Stimulated activated CD4-positive, alpha-beta T cell treated with anti-CD3 and anti-CD28 coated beads, Interleukin-1b, Interleukin-23, amount 100 ng/mL, for 4 hours (primary cell): ENCODE measurements at places on chromosomes 5 and 9.

GRCh38 chr5:60455589-60455988, 244.4 kb downstream of the DEPDC1B start:
- no peak for DNase-seq

- no peak for DNase-seq
Measured at GRCh38 chr9:81118416-81118815, 570.9 kb downstream of the TLE1 start.

GRCh38 chr9:3517377-3518048, 8.3 kb downstream of the RFX3 start:
- DNase-seq = no peak

GRCh38 chr5:127950707-127951391, 132.7 kb upstream of the SLC12A2 start:
- DNase-seq = no peak

DNA sequence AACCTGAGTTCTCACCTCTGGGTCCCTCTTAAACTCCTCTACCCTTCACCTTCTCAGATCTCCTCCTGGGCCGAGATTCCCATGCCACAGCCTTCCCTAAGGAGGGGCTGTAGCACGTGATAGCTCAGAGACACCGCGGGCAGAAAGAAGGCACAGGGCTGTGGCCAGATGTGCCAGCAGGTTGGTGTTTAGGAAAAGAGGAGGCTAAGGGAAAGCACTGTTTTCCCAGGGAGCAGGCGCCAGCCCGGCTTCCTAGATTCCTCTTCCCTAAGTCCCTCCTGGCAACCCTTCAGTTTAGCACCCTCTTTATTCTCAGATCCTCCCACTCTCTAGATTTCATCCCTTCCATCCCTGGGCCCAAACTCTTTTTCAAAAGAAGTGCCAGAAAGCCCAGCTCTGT, 59.4 kb upstream of the CCNG1 start:
- no peak for DNase-seq

DNA sequence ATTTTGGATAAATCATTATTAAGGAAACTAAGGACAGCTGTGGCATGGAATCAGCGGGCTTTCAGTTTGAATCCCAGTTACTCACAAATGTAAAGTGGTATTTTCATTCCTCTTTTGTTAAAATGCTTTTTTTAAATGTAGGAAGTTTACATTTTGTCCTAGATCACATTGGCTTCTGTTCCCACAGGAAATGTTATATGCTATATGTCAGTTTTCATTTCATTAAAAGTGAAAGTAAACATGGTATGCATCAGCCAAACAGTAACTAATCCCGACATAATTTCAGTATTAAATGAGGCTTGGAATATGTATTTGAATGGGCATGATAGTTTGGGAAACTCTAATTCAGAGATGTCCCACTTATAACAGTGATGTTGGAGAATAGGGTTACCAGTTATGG, 18.6 kb upstream of the SMIM15 start:
- no peak for DNase-seq

- no peak for DNase-seq
Measured at GRCh38 chr5:164336906-164337305, 831.5 kb downstream of the MAT2B start.

- DNase-seq = no peak
Measured at GRCh38 chr5:15598294-15598902, 98.4 kb downstream of the FBXL7 start.

GRCh38 chr9:96644137-96644536, 11.0 kb downstream of the PRXL2C start:
- DNase-seq = no peak

- DNase-seq = no peak
Measured at GRCh38 chr5:123174916-123175481, 86.0 kb downstream of the PRDM6 start.

DNA sequence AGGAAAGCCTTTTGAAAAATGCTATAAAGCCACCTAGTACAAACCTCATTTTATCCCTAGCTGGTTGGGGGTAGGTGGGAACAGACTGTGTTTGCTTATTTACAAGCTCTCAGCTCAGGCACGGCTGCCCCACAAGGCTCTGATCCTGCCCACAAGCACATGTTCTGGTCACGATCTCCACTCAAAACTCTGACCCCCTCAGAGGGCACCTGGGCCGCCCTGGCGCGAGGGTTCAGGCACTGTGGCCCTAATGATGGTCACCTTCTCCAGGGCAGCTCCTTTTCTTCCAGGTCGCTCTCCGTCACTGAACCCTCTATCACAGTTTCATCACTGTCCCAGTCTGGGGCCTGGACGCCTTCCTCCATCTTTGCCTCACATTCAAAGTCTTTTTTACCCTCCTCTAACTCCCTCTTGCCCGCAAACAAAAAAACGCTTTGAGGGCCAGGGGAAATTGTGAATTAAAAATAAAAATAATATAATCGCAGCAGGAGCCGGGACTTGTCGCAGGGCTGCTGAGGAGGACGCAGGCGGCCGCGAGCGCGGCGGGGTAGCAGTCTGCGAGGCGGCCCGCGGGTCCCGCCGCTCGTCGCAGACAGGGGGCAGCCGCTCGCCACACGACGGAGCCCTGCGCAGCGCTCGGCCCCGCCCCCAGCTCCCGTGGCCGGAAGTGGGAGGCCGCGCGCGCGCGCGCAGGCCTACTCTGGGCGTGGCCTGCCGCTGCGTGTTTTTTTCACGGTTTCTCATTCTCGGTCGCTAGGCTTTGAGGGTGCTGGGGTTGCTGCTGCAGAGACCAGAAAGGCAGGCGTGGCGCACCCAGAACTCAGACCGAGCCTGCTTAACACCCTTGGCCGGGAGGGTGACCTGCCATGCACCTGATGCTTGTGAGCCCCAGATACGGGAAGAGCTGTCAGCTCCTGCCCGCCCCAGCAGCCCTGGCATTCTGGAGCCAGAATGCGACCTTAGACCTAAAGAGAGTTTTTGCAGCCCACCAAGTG, at the start of gene ANKRD31:
ANKRD31 (minus strand) TSS at position 557 of the 995 bp plus-strand sequence; CDS start at position 365, 192 bp downstream.
- peak; percentile 90 for DNase-seq

DNA sequence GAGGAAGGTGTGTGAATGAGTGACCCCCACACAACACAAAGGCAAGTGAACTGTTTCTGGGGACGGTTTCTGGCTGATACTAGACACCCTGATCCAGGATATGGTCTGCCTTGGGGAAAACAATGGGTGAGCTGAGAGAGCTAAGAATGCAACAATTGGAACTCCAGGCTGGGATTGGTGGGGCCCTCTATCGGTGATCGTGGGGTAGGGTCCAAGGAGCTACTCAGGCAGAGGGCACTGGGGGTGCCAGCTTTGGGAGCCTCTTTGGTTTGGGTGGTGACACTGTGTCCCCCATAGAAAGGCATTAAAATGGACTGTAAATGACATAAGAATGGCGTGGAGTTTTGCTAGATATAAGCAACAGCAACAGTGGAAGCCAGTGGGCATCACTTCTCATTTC, 439.1 kb downstream of the DMAC1 start:
- no peak for DNase-seq

DNA sequence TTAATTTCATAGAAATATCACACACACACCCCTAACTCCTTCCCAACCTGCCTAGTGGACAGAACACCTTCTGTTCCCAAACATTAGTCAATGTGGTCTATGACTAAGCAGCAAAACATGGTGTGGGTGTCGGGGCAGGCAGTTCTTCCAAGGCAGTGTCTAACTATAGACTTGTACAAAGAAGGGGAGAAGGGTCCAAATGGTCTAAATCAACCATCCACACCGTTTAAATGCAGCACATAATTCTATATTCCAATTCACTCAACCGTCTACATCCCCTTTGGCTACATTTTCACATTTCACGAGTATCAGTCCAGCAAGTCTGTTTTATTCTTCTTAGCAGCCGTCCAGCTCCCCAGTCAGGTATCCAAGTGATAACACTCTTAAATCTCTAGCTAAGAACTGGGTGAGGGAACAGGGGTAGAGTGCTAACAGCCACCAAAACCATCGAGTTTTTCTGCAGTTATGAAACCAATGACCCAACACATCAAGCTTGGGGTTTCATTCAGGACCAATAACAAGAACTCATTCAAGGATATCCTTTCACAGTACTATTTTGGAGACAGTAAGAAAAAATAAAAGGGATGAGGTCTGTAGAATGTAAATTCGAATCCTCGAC, 3.3 kb downstream of the ZNF608 start:
- DNase-seq = no peak

DNA sequence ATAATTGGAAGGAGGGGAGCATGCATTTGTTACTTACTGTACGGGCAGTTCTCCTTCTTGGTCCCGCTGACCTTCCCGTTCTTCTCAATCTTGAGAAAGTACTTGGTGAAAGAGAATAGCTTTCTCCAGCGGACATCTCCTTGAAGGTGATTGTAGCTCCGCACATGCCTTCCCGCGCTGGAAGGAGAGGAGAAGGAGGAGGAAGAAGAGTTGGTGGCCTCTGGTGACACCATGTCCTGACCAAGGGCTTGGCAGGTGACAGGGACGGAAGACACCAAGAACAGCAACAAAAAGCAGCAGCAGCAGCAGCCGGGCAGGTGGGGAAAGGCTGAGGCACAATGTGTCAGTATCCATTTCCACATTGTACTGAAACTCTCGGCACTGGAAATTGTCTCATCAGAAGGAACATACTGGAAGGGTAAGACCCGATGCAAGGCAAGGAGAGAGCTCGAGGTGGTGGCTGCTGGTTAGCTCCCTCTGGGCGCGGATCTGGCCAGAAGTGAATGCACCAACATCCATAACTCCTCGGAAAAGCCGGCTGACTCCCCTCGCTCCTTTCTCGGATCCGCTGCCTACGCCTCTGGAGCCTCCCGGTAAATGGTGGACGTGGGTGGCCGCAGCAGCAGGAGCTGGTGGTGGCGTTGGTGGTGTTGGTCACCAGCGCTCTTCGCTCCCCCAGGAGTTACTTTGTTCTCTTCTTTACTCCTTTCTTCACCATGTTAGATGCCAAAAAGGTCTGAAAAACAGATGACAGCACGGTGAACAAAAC, 715 bp downstream of the FGF10 start:
- DNase-seq = no peak

GRCh38 chr9:92706218-92706940, 36.4 kb upstream of the IPPK start:
- no peak for DNase-seq

DNA sequence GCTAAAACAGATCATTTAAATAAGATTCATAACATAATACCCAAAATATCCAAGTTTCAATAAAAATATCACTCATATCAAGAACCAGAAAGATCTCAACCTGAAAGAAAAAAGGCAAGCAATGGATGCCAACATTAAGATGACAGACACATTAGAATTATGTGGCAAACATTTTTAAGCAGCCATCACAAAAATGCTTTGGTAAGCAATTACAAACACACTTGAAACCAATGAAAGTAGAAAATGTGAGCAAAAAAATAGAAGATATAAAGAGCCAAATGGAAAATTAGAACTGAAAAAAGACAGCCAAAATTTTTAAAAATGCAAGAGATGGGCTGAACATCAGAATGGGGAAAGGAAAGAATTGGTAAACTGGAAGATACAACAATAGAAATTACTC, 96.9 kb downstream of the PRELID2 start:
- DNase-seq = no peak

GRCh38 chr5:83145241-83145640, 67.9 kb downstream of the XRCC4 start:
- DNase-seq = no peak

- DNase-seq = peak; percentile 68
Measured at GRCh38 chr5:65481635-65482295, at the start of gene ADAMTS6. TSS of gene ADAMTS6 (minus strand) at chr5:65481920. CDS start at chr5:65473673, 8,247 bp downstream.

GRCh38 chr9:72494051-72494450, 27.4 kb upstream of the TMC1 start:
- DNase-seq = no peak

DNA sequence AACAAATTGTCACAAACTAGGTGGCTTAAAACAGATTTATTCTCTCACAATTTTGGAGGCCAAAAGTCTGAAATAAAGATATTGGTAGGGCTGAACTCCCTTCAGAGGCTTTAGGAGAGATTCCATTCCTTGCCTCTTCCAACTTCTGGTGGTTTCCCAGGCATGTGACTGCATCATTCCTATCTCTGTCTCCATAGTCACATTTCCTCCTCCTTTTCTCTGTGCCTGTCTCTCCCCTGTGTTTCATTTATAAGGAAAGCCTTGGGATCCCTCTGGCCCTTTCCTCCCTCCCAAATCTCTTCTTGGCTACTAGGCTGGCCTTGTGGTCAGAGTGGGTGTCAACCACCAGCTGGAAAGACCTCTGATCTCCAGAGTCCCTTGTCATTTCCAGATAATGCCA, 78.2 kb downstream of the SNX18 start:
- no peak for DNase-seq

- no peak for DNase-seq
Measured at GRCh38 chr9:21995666-21996398, 1.2 kb downstream of the CDKN2B-AS1 start.

GRCh38 chr9:847505-847904, 6.0 kb downstream of the DMRT1 start:
- DNase-seq = no peak

GRCh38 chr9:19020886-19021455, 12.0 kb downstream of the SAXO1 start:
- DNase-seq = no peak

DNA sequence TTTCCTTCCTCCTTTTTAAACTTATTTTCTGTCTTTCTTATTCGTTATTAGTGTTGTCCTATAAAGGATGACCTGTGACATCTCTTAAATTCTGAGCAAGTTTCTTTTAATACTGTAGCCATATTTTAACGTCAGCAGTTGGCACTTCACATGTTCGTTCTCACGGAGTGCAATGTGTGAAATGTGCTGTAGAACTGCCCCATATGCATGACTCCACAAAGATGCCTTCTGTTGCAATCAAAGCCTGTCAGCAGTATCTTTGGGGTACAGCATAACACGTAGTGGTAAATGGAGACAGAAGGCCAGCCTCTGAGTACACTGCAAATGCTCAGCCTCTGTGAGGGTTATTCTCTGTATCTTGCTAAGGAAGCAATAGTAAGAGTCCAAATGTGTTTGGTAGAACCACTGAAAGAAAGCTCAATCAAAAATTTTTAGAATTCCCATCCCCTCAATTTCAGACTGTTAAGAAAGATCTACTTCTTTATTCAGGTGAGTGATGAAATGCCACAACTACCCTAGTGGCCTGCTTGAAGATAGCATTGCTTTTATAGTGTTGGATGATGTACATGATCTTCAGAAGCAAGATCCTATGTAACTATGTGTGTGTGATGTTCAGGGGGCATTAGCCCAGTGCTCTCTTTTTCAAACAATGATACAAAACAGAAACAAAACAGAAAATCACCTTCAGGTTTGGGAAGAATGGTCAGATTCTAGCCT, 277.7 kb downstream of the TMEM167A start:
- no peak for DNase-seq

GRCh38 chr9:121655231-121655755, 3.9 kb downstream of the DAB2IP start:
- no peak for DNase-seq
